ENCODE measurements at places on chromosomes 6 and 20.

GRCh38 chr6:30325150-30325872, 1.4 kb upstream of the TRIM39 start:
- DNase-seq, result peak; percentile 90

DNA sequence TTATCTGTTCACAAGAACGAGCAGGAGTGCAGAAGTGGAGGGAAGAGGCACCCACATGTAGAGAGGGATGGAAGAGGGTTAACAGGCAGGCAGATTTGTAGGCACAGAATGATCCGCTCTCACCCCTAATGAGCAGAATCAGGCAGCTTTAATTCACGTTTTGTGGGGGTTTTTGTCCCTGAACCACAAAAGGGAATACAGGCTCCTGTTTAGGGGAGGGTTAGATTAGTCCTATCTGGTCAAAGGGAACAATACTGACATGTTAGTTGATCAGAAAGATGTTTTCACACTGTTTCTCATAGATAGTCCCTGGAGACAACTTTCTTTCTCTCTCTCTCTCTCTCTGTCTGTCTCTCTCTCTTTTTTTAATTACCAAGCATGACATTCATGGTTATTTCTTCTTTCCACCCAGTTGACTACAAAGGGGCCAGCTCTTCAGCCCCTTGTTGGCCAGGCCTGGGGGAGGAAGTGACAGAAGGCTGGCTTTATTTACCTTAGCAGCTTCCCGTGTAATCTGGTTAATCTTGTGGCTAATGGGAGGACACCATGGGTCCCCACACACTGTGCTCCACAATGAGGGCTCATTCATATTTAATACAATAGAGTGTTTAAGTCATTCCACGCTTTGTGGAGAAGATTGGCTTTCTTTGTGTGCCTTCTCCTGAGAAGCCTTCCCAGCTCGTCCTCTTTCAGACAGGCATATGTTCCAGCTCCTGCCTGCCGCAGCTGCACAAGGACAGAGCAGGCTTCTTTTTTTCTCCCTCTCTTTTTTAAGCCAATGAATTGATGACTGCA, 958.8 kb downstream of the TFAP2A start:
- no peak for DNase-seq

DNA sequence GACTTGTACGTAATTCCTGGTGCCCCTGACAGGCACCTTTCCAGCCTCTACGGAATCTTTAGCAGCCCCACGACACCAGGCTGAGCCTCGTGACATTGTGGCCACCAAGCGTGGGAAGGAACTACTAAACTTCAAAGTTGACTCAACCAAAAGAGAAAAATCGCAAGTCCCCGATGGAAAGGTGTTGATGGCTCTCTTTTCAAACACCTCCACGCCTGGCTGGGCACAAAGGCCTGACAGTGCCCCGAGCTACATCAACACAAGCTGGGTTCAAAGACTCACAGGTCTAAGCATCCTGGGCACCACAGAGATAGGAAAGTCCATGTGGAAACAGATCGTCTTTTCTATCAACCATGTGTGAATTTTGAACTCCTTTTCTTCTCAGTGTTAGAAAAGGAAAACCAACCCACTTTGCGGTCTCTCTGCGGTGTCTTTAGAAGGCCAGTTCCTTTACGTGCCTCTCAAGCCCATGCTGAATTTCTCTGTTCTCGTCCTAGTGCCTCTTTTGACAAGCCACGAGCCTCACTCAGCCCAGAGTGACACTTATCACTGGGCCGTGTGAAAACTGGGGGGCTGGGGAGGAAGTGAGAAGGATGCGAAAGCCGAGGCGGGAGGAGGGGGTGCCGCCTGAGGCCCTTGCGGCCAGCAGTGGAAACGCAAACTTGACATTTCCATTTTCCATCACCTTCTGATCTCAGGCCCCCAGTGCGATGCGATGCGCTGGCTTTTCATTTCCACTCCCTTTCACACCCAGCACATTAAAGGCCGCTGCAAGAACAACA, 59.4 kb downstream of the GFOD1 start:
- peak; percentile 86 for DNase-seq

- no peak for DNase-seq
Observed at GRCh38 chr6:116136933-116137340, 11.0 kb upstream of the COL10A1 start.

- DNase-seq, result peak; percentile 63
Observed at GRCh38 chr20:57388953-57389694, 2.1 kb upstream of the RBM38 start.

DNA sequence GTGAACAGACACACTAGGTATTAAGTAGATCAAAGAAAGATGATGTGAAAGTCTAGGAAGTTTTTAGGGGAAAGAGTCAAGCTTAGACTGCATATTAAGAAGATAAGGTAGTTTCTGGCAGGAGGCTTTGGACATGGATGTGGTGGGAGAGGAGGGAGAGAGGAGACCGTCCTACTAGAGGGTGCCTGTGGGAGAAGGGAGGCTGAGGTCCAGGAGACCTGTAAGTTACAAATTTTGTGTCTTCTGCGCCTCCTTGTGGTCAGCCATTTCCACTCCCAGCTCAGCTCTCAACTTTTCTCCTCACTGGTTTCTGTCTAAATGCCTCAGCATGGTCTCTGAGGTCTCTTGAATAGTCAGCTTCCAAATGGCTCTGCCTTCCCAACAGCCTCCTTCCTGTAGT, 193.5 kb downstream of the UNC5CL start:
- peak; percentile 4 for DNase-seq

DNA sequence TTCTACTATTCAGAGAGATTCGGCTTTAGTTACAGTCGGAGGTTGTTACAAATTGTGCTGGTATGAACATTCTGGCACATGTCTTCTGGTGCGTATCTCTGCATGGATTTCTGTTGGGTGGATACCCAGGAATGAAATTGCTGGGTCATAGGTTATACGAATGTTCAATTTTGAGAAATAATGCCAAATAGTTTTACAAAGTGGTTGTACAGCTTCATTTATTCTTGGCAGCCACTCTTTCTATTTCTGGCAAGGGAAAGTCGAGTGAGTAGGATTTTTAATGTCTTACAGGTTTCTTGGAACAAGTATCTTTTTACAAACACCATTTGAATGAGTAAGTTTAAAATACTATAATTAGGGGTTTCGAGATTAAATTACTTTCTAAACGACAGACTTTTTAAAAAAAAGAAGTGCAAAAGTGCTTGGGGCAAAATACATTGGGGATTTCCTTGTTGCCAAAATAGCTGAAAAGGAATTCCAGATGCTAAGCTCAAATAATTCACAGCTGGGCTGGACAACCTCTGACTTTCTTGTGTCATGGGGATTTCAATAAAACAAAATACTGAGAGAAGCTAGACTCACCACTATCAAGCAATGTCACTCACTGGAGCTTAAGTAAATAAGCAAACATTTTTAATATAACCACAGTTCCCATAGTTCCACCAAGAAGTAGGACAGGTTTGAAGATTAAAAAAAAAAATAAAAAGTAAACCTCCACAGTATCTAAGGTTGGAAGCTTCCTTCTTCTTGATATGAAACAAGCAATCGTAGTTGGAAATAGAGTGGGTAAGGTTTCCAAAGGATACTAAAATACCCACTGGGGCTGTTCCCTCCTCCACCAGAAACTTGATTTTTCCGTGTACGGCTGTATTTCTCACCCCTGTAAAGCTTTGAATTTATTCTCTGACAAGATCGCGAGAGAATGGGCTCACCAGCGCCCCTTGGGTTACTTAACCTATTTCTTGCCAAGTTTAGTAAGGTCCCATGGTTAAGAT, 21.6 kb upstream of the GFOD1 start:
- DNase-seq, result no peak

DNA sequence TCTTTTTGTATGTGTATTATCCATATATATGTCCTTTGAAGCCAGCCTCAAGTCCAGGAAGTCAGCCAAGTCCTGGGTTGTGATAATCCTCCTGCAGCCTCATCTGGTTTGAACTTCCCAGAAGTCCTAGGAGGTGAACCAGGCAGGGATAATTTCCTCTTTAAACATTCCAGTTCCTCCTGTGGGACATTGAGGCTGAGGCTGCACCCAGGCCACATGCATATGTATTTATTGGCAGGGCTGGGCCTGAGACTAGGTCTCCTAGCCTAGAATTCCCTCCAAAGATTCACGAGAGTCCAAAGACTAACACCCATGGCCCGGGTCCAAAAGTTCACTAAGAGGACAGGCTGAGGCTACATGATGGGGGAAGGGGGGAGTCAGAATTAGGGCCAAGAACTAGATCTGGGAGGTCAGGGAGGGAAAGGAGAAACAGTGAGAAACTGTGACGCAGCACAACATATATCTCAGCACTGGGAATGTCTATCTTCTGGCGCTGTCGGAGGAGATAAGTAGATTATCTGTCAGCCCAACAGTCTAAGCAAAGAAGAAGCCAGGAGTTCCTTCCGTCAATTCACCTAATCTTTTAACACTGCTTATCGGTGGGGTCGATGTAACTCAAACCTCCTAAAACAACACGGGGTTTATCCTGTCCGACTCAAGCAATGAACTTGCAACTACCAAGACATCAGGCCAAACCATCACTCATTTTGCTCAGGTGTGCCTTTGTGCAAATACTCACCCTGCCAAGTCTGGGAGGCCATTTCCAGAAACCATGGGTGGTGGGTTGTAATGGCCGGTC, 43.3 kb downstream of the SNX5 start:
- DNase-seq, result no peak

GRCh38 chr6:115811541-115811940, 249.2 kb downstream of the FRK start:
- no peak for DNase-seq

GRCh38 chr6:147204843-147205311, 660 bp downstream of the STXBP5 start:
- DNase-seq, result no peak

DNA sequence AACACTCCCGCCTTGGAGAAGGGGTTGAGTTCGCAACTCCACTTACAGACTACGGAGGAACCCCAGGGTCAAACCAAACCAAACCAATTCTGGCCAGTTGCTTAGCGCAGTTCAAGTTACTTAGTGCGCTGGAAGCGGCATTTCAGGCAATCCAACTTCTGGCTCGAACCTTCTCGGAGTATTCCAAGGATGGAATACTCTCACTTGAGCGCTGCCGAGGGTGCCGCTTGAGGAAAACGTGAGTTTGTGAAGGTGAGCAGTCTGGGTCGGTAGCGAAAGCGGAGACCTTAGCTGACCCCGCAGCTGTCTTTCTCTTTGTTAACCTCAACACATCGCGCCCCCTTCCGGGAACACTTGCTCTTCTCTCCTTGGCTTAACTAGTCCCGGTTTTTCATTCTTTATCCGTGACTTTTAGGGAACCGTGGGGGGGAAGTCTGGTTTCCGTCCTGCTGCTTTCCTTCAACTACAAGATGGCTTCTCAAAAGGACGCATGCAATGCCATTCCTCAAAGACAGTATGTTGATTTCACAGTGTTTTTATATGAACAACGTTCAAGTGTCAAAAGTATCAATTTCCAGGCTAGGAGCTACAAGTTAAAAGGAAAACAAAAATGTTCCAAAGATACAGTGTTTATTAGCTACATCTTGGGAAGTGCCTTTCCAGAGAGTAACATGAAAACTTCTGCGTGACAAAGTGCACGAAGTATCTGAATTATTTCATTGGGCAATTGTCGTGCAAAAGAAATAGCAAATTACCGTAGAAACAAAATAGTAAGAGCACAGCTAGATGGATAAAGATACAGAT, 741 bp upstream of the PNISR start:
- DNase-seq, result peak; percentile 59

- DNase-seq, result no peak
Observed at GRCh38 chr20:61119794-61120410, 132.2 kb upstream of the CDH4 start.

DNA sequence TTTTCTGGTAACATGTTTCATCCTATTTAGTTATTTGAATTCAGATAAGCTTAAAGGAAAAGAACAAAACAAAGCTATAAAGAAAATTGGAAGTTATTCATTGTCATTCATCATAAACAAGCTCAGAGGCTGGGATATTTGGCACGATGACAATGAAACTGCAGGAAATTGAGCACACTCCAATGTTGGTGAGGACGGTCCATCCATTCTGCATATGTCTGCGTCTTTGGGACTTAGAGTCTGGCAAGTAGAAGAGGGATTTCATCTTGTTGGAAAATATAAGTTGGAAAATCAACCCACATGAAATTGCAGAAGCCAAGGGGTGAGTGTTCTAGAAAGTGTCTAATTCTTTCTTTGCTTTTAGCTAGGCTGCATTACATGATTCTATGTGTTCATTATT, 78.4 kb downstream of the HDGFL1 start:
- DNase-seq, result no peak
